NCI-H2081 treated with DMSO at 0.1 percent for 48 hours (cell line): ENCODE measurements at places on chromosomes 3 and 15.

- DNase-seq: no peak
These were observed 10.6 kb downstream of the FSTL1 start for GRCh38 chr3:120440001-120440703.

DNA sequence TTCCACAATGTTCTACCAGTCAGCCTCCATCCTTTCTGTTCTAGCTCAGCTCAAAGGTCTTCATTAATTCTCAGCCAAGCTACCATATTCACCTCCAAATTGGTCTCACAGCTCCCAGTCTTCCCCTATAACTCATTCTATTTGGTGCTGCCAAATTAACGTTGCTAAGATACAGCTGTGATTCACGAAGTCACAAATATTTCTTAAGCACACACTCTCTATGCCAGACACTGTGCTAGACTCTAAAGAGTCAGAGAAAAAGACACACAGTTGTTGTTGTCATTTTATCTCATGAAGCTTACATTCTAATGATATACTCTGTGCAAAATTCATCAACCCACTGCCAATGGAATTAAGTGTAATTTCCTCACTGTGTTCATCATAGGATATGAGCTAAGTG lies 102.8 kb downstream of the FRMD5 start:
- DNase-seq: no peak

GRCh38 chr3:4078903-4079302 lies 224.3 kb upstream of the SETMAR start:
- DNase-seq: no peak

- no peak for DNase-seq
These were observed 40.9 kb upstream of the NR2C2 start for GRCh38 chr3:14906355-14906971.

DNA sequence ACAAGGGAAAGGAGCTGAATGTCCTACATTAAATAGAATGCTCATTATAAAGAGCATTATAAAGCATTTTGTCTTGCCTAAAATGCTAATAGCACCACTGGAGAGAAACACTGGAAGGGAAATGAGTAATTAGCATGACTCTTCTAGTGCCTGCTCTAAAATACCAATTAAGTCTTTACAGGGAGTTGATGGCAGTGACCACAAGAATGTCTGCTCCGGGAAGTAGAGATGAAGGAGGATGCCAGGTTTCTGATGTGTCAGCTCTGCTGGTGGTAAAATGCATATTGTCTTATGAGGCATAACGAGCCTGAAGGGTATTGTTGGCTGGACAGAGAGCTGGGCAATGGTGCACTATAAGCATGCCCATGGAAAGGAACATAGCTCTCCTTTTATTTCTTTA lies 49.5 kb downstream of the MYLK start:
- DNase-seq: no peak

DNA sequence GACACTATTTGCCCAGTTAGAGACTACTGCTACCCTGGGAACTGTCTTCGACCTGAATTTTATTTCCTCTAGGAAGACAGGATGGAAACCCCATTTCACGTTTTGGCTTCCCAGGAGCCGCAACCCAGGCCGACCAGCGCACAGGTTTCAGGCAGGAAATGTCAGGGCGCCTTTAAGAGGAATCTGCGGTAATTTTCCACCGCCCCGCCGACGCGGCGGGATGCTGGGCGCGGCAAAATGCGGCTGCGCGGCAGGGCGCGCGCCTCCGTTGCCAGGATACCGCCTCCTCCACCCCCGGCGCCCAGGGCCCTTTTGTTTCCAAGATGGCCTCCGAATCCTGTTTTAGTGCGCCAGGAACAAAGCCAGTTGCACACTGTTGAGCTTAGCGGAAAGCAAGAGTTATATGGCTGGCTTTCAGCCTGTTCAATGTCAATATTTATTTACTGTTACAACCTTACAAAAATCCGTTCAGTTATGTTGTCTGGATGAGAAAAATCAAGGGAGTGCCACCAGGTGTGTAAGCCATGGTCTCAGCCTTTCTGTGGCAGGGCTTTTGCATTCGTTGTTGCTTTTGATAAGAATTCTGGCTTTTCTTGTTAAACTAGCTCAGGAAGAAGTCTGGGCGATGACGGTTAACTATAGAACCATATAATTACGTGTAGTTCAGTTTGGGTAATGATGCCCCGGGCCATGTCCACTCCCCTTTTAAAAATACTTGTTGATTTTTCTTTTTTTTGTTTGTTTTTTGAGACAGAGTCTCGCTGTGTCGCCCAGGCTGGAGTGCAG lies 79.7 kb upstream of the CHD2 start:
- DNase-seq: peak; percentile 82

DNA sequence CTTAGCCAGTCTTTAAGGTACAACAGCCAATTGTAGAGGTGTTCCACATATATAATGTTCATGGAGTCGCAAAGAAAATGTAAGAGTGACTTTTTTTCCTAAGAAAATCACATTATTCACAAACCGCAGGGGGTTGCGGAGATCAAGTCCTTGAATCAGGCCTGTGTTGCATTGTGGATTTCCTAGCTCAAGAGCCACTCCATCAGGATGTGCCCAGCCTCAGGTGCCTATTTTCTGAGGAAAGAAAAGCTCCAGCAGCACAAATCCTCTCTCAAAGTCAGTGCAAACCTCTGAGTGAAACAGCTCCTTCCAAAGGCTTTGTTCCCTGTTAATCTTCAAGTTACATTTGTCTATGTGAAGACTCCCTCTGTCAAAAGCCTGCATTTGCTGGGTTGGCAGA lies 349.4 kb downstream of the CLSTN2 start:
- no peak for DNase-seq

DNA sequence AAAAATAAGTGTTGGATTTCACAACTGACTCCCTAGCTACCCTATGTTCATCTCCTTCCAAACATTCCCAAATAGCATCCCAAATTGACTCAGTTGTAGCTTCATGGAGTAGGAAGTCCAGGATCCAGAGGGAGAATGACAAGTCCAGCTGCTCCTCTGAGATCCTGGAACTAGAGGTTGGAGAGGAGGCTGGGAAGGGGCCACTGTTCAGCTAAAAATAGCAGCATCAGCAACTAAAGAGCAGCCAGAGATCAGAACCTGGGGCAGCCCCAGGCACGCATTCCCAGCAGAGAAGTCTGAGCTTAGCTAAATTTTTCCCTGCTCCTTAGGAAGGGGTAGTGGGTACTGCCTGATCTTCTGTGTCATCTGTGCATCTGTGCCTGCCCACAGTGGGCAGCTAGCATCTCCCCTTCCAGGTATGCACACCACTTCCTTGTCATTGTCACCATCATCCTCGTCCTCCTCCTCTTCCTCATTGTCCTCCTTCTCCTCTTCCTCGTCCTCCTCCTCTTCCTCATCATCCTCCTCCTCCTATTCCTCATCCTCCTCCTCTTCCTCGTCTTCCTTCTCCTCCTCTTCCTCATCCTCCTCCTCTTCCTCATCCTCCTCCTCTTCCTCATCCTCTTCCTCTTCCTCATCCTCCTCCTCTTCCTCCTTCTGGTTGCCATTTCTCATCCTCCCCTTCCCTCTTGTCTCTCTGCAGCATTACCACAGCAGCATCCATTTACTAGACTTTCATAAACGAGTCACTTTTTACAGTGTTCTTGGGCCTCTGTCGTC lies 152.3 kb upstream of the ROPN1 start:
- DNase-seq: no peak

DNA sequence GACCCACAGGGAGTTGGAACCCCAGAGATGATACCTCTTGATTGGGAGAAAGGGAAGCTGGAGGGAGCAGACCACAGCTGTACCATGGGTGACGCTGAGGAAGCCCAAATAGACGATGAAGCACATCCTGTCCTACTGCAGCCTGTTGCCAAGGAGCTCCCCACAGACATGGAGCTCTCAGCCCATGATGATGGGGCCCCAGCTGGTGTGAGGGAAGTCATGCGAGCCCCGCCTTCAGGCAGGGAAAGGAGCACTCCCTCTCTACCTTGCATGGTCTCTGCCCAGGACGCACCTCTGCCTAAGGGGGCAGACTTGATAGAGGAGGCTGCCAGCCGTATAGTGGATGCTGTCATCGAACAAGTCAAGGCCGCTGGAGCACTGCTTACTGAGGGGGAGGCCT lies 201.1 kb downstream of the AKAP13 start:
- no peak for DNase-seq

- DNase-seq: no peak
These were observed 38.5 kb downstream of the TPRA1 start for GRCh38 chr3:127552038-127552437.

GRCh38 chr3:143510601-143511000 lies 337.7 kb downstream of the SLC9A9 start:
- no peak for DNase-seq

- no peak for DNase-seq
These were observed 96.6 kb downstream of the EFL1 start for GRCh38 chr15:82165948-82166376.

- DNase-seq: no peak
These were observed 13.2 kb upstream of the TIPARP start for GRCh38 chr3:156661155-156661554.

DNA sequence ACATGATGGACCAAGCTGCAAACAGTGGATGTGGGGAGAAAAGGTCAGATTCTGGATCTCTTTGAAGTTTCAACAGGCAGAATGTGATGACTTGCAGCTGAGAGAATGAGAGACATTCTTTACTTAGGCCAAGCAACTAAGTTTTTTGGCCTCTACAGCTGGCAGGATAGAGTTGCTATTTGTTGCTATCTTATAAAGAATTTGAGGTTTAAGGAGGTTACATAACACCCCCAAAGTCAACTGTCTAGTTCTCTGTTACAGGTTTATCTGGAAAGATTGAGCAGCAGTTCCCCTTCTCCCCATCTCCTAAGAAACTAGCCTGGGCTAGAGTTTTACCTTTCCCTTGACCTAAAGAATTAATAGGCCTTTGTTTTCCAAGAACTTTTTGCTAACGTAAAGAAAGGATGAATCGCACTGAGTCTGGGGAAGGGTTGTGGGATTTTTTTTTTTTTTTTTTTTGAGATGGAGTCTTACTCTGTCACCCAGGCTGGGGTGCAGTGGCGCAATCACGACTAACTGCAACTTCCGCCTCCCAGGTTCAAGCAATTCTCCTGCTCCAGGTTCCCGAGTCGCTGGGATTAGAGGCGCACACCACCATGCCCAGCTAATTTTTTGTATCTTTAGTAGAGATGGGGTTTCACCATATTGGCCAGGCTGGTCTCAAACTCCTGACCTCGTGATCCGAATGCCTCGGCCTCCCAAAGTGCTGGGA lies 26.6 kb upstream of the SLMAP start:
- DNase-seq: no peak

GRCh38 chr3:56919137-56919796 lies 117.5 kb upstream of the ARHGEF3 start:
- DNase-seq: no peak

DNA sequence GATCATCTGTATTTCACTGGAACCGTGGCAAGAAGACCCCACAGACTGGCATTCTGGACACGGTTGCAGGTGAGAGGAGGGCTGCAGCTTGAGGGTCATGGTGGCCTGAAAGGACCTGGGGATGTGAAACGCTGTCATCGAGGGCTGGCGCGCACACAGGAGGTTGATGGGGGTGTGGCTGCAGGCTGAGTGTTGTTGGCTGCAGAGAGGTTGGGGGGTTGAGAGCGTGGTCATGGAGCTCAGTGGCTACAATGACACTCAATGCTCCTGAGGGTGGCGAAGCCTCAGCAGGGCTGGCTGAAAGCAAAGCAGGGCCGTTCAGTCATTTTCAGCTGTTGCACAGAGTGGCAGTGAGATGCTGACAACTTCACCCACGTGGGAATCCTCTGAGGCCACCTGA lies 21.0 kb downstream of the CPN2 start:
- DNase-seq: no peak

GRCh38 chr3:98209244-98209643 lies 42.7 kb downstream of the OR5H15 start:
- no peak for DNase-seq

- DNase-seq: no peak
These were observed 40.4 kb upstream of the CHMP2B start for GRCh38 chr3:87186608-87187159.

- DNase-seq: no peak
These were observed 19.0 kb downstream of the ANP32A start for GRCh38 chr15:68801572-68802148.

GRCh38 chr3:27454461-27454860 lies 29.7 kb downstream of the SLC4A7 start:
- no peak for DNase-seq

- no peak for DNase-seq
These were observed 386.1 kb downstream of the PTPRG start for GRCh38 chr3:61947456-61947855.

DNA sequence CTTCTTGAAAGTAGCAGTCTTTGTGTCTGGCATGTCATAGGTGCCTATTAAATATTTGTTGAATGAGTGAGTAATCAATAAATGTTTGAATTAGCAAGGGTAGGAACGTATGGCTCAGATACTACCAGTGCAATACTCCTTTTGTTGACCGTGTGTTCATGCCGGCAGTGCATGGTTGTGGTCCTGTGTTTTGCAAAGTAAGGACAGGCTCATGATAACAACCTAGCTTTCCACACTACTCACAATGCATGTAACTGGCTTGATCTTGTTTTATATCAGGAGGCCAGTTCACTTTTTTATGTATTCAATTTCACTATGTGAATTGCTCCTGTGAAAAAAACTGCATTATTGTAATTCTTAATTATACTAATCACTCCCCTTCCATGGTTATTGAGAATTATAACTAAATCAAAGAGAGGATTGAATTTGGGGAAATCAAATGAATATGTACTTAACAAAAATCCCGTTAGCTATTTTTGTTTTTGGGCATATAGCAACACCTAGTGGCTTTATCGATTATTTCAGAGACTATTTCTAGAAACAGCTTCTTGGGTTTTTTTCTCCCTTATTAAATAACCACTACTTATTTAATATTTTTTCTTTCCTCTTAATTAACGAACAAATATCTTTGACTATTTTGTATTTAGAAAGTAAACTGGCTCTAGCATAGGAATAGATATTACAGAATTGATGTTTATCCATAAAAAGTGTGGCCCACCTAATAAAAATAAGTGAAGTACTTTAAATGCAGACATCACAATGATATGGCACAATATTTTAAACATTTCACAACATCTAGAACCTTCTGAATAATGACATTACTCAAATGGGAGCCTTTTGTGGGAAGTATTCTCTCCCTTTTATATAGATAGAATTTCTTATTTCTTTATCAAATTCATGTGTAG lies 218.5 kb downstream of the BBX start:
- no peak for DNase-seq

DNA sequence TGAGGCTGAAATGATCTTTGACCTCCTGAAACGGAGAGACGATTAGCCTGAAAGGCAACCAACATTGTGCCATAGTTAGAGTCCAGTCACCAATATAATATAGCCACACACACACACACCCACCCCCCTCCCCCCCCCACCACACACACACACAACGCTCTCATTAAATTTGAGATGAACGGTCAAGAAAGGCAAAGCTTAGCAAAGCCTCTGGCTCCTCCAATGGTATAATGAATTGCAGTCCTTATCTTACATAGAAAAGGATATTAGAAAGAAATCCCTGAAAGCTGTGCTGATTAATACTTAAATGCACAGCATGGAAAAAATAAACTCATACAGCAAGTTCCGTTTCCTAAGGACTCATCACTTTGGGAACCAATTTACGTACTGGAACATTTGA lies 876 bp upstream of the ZNF385D start:
- DNase-seq: no peak
